Gastroesophageal sphincter (tissue), 4 donors: ENCODE measurements at places on chromosomes 11 and 22. TPM values are rescaled to one million over a fixed set of nuclear protein-coding genes. Genes with fewer than 3 reads are reported as not detected.

DNA sequence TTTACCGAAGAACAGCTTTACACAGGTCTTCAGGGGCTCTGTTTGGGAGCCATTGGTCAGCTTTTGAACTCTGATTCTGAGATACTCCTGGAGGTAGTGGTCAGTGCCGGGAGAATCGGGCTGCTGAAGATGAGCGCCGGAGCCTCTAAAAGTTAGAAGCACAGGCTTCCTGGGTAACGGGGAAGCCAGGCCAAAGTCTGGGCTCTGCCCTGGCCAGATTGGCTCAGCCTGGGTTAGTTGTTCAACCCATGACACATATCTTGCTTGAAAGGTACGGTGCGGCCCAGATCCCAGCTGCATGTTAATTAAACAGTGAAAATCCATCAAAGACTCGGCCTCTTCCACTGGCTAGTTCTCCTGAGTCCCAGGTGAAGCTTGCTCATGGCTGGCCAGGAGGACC is 18.0 kb downstream of the PARVA start:
- ATAC-seq, result no peak

DNA sequence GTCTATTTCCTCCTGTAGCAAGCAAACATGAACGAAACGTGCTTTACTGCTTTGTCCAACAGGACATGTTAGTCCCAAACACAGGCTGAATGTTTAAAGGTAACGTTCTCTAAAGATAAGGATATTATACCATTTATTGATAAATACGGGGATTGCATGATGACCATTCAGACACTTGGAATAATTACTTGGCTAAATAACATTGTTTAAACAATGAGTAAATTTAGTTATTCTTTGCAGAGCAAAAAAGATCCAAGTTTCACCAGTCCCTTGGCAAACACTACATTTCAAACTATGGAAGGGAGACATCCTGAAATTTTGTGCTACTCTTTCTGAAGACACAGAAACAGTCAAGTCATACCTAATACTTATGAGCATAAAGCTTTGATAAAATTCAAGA is 88.0 kb downstream of the ZNF280B start:
- ATAC-seq, result no peak

- ATAC-seq, result no peak
These were observed 159.5 kb upstream of the POU2AF2 start for GRCh38 chr11:111086058-111086457.

Gene TMPRSS4
- total RNA-seq, result 11.1 TPM

DNA sequence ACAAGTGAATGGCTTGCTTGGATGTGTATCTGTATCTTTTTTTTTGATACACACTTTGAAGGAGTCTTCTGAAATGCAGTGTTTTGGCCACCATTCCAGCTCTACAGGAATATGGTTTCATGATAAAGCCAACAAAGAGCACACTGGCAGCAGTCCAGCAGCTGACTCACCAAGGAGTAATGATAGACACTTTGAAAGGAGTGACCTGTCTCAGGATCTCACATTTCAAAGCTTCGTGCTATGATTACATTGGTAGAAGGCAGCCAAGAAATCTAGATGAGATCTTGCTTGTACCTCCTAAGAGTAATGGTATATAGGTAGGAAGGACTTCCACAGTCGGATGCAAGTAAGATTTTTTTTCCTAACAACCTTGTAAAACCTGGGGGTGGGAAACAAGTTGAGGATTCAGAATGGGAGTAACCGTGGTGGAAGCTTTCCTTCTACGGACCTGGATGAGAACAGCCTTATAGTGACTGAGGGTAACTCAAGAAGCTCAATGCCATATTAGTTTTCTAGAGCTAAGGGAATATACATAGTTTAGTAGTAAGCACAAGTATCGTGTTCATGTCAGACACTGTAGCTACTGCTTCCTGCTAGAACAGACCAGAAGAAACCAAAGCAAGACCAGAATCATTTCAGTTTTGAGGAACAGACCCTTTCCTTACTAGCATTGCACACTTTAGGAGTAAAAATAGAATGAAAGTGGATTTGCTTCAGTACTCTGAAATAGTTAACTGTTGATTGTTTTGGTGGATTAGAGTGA is 25.0 kb downstream of the MTMR3 start:
- ATAC-seq, result no peak

GRCh38 chr11:64559351-64560138 is 31.5 kb upstream of the SLC22A12 start:
- no peak for ATAC-seq

Gene STK33
- total RNA-seq, result 15.7 TPM

- ATAC-seq, result no peak
These were observed 74.6 kb upstream of the GAL start for GRCh38 chr11:68609761-68610160.

GRCh38 chr11:110159476-110159875 is 66.3 kb downstream of the ZC3H12C start:
- no peak for ATAC-seq

DNA sequence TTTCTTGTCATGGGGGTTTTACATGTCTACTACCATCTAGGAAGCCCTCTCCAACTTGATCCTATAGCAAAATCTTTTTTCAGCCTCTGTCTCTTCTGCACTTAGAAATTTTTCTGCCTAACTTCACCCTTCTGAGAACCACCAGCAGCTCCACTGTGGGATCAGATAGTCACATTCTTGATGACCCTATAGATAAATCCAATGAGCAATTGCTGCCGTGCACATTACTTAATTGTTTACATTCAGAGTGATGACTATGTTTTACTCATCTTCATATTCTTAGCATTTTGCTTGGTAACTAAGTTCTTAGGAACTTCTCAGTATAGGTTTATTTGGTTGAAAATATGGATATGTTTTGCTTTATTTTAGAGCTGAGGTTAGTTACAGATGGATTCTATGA is 12.4 kb upstream of the ETS1 start:
- no peak for ATAC-seq
